ENCODE measurements at places on chromosomes 12 and 14.
A peak's percentile ranks its signal among the peaks of the same experiment; 100 is the strongest.

DNA sequence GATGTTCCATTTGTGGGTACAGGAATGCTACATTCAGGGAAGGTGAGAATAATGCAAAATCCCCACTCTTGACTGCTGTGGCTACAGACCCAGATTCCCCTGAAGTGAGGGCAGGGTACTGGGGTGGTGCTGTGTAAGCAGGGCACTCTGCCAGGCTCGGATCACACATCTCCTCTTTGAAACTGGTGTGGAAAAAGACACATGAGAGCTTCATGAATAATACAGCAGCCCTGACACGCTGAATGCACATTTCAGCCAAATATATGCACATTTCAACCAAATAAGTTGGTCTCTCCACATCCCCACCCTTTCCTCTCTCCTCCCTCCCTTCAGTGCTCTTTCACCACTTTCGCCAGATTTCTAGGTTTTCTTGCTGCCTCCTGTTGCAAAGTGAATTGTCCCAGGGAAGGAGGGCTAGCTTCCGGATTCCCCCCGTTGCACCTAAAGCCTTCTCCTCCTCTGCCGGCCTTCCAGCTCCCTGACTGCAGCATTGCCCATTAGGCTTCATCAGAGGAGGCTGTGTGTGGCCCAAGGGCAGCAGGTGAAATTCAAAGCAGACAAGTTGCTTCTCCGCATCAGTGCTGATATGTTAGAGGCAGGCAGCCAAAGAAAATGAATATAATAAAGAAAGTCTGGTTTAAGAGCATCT, 118.2 kb upstream of the TMCC3 start:
- no peak for DNase-seq

- no peak for DNase-seq
Observed at GRCh38 chr14:36424478-36425102, 95.4 kb downstream of the NKX2-1 start.

- no peak for DNase-seq
Observed at GRCh38 chr12:98532687-98533304, 17.4 kb downstream of the TMPO start.

- no peak for DNase-seq
Observed at GRCh38 chr12:31562594-31563328, 28.2 kb downstream of the DENND5B start.

- DNase-seq = no peak
Observed at GRCh38 chr14:57818511-57818910, 47.4 kb downstream of the SLC35F4 start.

- DNase-seq = no peak
Observed at GRCh38 chr14:93346926-93347721, at the start of gene COX8C. TSS of gene COX8C (plus strand) at chr14:93347182. CDS start at chr14:93347269, 87 bp downstream.

- DNase-seq = no peak
Observed at GRCh38 chr12:9866860-9867269, 2.3 kb downstream of the CLEC2B start.

DNA sequence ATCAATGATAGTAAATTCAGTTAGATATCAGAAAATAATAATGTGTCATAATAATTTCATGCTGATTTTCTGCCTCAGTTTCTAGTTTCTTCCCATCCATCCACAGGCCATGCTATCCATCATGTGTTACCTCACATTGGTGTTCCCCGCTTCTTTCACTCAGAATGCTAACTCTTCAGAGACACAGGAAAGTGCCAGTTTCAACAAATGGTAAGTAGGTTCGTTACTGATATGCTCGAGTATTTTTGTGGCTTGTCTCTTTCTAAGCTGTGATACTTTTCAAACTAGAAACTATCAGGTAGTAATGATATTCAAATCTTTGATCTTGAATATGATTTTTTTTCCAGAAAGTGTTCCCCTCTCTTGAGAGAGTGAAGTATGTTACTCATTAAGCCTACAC, 1.5 kb downstream of the KLRB1 start:
- DNase-seq = no peak

GRCh38 chr12:116033765-116034164, 243.7 kb downstream of the MED13L start:
- no peak for DNase-seq

GRCh38 chr12:98259693-98260092, 255.7 kb upstream of the TMPO start:
- DNase-seq = no peak

DNA sequence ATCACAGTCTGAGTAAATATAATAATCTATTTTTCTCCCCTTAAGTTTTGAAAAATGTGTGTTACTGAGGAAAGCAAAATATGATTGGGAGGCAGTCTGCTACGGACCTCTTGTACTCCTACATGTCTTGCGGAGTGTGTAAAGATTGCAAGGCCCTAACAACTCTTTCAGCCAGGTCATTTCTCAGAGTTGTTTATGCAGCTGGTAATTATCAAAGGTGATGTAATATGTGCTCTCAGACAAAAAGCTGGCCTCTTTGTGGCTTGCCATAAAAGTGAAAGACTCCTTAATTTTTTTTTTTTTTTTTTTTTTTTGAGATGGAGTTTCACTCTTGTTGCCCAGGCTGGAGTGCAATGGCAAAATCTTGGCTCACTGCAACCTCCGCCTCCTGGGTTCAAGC, 40.5 kb upstream of the MON2 start:
- no peak for DNase-seq

DNA sequence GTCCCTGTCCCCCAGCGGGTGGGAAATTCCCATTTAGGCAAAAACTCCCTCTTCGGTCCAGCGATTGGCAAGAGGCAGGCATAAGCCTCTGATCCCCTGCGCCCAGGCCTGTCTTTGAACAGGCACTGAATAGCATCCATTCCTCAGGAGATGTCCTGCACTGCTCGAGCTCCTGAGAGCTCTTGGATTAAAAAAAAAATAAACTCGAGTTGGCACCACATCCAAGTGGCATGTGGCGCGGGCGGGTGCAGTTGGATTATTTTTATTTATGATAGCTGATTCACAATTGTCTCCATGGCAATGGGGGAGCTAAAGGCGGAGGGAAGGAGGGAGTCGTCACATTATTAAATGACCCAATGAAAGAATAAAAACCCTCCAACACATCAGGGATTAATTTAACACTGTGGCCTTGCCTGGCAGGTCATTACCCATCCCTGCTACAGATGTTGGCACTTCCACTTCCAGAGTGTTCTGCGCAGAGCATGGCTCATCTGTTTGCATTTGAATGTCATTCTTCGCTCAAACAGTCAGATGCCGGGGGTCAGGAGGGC, 207.2 kb downstream of the AACS start:
- DNase-seq = no peak

DNA sequence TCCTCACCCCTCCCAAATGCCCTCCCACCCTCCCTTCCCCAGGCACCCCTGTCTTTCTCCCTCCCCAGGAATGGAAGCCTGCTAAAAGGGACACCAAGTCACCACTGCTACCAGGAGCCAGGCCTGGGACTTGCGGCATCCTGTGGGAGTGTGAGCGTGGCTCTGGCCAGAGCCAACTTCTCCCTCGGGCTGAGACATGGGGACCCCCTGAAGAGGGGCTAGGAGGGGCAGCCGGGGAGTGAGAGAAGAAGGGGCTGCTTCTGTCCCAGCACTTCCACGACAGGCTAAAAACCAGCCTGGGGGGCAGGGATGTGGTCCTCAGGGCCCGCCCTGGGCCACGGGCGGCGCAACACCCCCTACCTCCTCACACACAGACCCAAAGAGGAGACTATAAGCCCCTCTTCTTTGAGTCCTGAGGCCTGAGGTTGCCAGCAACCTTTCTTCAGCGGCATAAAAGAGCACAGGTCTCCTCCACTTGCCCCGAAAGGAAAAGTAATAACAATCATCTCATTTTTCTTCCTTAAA, 278.9 kb downstream of the DPF3 start:
- DNase-seq = no peak

DNA sequence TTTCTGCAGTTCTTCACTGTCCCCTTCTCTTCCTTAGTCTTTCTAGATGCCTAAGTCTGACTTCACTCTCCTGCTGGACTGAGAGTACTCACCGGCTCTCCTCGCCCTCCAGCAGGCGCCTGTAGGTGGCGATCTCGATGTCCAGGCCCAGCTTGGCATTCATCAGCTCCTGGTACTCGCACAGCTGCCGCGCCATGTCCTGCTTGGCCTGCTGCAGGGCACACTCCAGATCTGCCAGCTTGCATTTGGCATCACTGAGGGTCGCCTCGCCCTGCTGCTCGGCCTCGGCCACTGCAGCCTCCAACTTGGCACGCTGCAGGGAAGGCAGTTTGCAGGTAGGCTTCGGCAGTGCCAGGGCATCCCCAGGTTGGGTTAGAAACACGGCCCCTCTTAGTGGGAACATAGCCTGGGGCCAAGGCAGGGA, 5.2 kb downstream of the KRT84 start:
- DNase-seq = peak; percentile 49

DNA sequence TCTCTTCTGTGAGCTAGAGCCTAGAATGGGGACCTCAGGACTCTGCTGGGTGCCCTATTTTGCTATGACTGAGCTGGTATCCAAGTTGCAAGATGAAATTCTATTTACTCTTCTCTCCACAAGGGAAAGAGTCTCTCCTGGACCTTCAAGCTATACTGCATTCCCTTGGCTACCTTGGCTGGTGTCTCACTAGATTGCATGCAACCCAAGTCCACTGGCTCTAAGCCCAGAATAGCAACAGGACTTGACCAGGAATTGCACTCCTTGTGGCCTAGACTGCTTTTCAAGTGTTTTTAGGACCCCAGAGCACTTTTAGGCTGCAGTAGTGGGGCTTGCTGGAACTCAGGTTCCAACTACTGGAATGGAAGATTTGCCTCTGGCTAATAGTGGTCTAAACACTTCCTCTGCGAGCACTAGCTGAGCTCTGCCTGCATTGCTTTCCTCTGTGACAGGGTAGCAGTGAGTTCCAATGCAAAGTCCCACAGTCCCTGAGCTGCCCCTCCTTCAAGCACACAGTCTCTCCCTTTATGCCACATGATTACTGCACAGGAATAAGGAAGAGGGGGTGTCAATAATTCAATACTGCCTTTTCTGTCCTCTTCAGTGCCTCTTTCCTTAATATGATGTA, 1009.1 kb upstream of the FLRT2 start:
- DNase-seq = no peak

- no peak for DNase-seq
Observed at GRCh38 chr12:45803111-45803510, 73.6 kb downstream of the ARID2 start.

Data from mucosa of gallbladder (tissue), 1 donor.